ENCODE measurements at places on chromosomes 1 and 21.
A peak's percentile ranks its signal among the peaks of the same experiment; 100 is the strongest.

DNA sequence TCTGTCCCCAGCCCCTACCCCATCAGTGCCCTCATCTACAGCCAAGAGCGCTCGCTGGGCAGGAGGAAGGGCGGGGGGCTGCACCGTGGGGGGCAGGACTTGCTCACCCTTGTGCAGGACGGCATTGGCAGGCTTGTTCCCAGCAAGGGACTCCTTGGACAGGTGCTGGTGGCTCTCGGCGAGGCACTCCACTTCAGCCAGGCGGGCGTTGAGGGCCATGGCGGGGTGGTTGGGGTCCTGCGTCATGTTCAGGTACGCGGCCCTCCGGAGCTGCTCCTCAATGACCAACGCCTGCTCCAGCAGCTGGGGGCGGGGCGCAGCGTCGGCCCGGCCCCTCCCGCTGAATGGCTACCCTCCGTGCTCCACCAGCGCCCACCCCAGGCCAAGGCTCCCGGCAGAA, 64.0 kb downstream of the KCNAB2 start:
- no peak for DNase-seq

GRCh38 chr1:108017698-108018097, 52.7 kb upstream of the VAV3 start:
- DNase-seq, result no peak

GRCh38 chr1:202213361-202214088, 19.9 kb downstream of the LGR6 start:
- no peak for DNase-seq

- DNase-seq, result no peak
Measured at GRCh38 chr1:55287723-55288122, 72.6 kb upstream of the USP24 start.

GRCh38 chr21:18677632-18678031, 274.0 kb upstream of the TMPRSS15 start:
- DNase-seq, result no peak

GRCh38 chr1:6811583-6811982, 26.3 kb downstream of the CAMTA1 start:
- no peak for DNase-seq

- DNase-seq, result no peak
Measured at GRCh38 chr1:116316373-116316772, 56.7 kb upstream of the ATP1A1 start.

- peak; percentile 6 for DNase-seq
Measured at GRCh38 chr1:70504176-70504820, 93.2 kb downstream of the CTH start.

DNA sequence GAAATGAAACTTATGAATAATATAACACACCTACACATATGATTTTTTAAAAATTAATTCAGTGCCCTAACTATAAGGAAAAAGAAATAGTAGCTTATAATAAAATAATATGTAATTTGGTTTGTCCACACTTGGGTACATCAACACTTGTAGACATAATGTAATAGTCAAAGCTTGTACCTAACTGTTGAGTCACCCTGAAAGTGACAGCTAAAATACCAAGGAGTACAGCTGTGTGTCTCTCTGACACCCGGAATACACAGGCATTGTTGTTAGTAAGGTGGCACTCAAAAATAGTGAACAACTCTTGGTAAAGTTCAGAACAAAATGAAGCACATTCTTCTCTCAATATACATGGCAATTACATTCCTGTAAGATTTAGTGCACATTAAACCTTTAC, 243.4 kb downstream of the TRABD2B start:
- no peak for DNase-seq

DNA sequence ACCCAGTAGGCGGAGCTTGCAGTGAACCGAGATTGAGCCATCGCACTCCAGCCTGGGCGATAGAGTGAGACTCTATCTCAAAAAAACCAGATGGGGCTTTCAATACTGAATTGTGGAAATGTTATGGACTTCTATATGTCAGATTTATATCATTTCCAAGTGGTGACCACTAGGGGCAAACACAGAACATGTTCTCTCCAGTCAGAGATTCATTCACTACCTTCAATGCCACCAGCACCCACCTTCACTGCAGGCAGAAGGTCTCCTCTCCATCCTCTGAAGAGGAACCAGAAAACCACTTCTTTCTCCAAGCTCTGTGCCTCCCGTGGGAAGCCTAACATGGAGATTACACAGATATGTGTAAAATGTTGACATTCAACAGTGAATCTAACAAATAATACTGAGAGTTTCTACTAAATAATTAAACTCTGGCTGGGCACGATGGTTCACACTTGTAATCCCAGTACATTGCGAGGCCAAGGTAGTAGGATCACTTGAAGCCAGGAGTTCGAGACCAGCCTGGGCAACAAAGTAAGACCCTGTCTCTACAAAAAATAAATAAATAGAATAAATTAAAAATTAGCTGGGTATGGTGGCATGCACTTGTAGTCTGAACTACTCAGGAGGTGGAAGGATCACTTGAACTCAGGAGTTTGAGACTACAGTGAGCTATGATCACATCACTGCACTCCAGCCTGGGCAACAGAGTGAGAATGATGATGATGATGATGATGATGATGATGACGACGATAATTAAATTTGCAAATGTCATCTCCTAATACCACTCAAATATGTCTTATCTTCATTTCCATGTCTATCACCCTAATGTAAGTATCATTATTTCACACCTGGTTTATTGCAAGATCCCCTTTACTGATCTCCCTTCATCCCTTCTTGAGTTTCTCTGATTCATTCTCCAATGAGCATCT, 151.1 kb downstream of the ZNF281 start:
- DNase-seq, result no peak

- DNase-seq, result no peak
Measured at GRCh38 chr1:201267481-201268229, 15.7 kb upstream of the PKP1 start.

DNA sequence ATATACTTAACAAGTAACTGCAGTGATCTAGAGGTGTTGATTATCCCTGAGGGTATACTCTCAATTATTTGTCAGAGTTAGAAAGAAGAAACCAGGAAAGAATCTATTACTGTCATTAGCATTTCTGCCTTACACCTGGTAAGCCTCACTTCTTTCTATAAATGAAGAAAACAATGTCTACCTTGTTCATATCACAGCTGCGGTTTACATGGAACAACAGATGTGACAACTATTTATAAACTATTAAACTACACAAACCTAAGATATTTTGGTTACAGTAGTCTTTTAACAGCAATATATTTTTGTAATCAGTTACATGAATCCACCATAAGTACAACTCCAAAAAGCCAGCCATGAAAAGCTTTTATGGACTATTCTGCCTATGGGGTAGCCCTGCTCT, 40.7 kb downstream of the GON4L start:
- DNase-seq, result no peak

DNA sequence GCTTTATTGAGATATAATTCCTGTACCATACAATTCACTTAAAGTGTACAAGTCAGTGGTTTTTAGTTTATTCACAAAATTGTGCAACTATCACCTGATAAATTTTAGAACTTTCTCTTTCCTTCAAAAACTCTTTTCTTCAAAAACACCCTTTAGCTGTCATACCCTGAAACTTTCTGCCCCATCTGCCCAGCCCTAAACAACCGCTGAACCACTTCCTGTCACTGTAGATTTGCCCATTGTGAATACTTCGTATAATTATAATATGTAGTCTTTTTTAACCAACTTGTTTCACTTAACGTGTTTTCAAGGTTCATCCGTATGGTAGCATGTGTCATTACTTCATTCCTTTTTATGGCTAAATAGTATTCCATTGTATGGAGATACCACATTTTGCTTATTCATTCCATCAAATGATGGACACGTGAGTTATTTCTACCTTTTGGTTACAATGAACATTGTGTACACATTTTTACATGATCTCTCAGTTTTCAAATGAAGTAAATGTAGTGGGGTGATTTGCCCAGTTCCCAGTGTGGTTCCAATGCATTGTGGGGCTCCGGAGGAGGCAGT, 37.9 kb downstream of the WNT4 start:
- DNase-seq, result peak; percentile 26

GRCh38 chr1:53266038-53266437, 27.7 kb upstream of the MAGOH start:
- no peak for DNase-seq

- no peak for DNase-seq
Measured at GRCh38 chr1:43605766-43606165, 44.2 kb upstream of the KDM4A start.

- no peak for DNase-seq
Measured at GRCh38 chr1:49197081-49197480, 420.4 kb upstream of the BEND5 start.

Measured in stimulated activated CD8-positive, alpha-beta memory T cell treated with anti-CD3 and anti-CD28 coated beads, Interleukin-15, amount 100 ng/mL, for 48 hours (primary cell).